M059J (cell line): ENCODE measurements at places on chromosomes 11 and 22. TPM values are rescaled to one million over a fixed set of nuclear protein-coding genes. Genes with fewer than 3 reads are reported as not detected.
A peak's percentile ranks its signal among the peaks of the same experiment; 100 is the strongest.

- no peak for DNase-seq
Measured at GRCh38 chr11:60150279-60150678, 32.6 kb downstream of the MS4A6A start.

GRCh38 chr11:37804666-37805065, 1206.6 kb upstream of the RAG2 start:
- no peak for DNase-seq

DNA sequence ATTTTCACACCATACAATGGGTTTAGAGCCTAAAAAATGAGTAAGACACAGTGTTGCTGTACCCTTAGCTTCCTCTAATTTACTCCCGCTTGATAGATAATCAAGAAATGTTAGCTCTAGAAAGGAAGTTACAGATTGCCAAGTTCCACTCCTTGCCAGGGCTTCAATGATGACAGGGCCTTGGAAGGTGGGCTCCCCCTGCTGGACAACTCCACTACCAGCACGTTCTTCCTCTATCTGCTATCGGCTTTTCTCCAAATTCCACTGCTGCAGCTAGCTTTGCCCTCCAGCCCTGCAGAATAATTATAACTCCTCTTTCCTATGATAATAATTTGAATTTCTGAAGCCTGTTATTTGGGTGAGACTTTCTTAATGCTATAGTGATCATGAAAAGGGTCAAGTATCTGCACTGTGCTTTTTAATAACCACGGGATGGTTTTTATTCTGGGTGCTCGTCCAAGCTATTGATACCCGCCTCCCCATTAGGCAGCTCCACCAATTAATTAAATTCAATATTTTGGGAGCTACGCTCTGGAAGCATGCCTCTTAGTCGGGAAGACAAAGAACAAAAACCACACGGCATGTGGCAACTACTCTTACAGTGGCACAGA, 9.0 kb downstream of the SYN3 start:
- DNase-seq, result peak; percentile 65

GRCh38 chr22:38760477-38761201, 4.8 kb upstream of the SUN2 start:
- no peak for DNase-seq

GRCh38 chr22:38353142-38353629, 36.0 kb upstream of the CSNK1E start:
- peak; percentile 38 for DNase-seq

- DNase-seq, result no peak
Measured at GRCh38 chr22:48843640-48844039, 984.0 kb downstream of the BRD1 start.

- DNase-seq, result peak; percentile 72
Measured at GRCh38 chr11:82680252-82680651, 53.4 kb downstream of the FAM181B start.

DNA sequence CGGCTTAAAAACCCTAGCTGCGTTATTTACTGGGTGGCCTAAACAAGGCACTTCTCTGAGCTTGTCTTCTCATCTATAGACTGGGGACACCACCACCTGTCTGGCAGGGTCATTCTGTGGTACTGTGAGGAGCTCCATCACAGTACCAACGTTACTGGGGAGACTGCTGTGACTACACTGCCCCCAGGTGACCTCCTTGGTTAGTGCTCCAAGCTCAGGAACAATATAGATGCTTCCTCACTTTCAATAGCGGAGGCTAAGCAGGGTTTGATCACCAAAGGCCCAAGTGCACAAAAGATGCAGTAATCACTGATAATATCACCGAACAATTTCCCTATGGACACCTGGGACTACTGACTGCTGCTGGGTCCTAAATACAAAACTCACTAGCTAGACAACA, 18.8 kb downstream of the PRPF19 start:
- peak; percentile 66 for DNase-seq

DNA sequence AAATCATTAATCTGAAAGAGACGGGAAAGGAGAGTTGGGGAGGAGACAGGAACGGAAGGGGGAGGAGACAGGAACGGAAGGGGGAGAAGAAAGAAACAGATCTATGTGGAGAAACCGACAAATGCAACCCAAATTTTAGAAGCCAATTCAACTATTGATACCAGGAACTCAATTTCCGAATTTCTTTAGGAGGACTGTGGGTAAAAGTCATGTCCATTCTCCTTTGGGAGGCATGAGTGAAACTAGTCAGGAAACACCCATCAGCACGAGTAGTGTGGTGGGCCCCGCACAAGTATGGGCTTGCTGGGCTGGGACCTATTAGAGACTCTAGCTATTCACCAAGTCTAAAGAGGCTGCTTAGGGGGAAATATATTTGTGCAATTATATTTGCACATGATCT, 18.1 kb downstream of the ANO3 start:
- no peak for DNase-seq

DNA sequence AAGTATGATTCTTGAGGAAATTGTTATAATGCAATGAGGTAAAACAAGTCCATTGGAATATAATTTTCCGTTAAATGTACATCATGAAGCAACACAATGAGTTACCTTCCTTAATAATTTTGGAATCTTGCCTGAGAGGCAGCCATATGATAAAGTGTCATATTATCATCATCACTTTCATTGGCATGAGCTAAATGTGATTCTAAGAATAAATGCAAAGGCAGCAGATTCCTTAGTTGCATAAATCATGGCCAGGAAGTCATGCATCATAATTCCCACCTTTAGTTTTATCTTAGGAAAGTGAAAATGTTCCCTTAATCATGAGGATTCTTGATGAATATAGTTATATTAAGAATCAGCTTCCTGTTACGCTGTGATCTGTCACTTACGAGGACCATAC, 14.2 kb upstream of the MMP1 start:
- no peak for DNase-seq

Gene DRAP1
- 456 and 489 TPM in 2 replicates for total RNA-seq

Gene TSPAN18
- total RNA-seq, result 1.1 and 2.5 TPM in 2 replicates

Gene MADD
- total RNA-seq, result 13.3 and 25.1 TPM in 2 replicates
